ENCODE measurements at places on chromosomes 5 and 9.
A peak's percentile ranks its signal among the peaks of the same experiment; 100 is the strongest.

DNA sequence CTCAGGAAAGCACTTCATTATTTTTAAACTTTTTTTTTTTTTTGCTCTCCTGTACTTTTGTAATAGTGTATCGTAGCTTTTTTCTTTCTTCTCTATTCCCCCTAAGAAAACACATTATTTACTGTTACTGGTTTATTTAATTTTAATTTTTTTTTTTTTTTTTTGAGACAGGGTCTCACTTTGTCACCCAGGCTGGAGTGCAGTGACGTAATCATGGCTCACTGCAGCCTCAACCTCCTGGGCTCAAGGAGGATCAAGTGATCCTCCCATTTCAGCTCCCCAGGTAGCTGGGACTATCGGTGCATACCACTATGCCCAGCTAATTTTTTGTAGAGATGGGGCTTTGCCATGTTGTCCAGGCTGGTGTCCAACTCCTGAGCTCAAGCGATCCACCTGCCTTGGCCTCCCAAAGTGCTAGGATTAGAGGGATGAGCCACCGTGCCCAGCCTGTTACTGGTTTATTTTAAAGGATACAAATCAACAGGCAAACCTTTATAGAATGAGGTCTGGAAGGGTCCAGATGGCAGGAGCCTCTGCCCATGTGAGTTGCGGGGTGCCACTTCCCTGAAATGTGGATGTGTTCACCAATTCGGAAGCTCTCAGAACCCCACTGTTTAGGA lies 49.0 kb upstream of the TNFSF15 start:
- DNase-seq: no peak

- peak; percentile 5 for DNase-seq
These were observed 128.3 kb upstream of the CCNH start for GRCh38 chr5:87541033-87541432.

DNA sequence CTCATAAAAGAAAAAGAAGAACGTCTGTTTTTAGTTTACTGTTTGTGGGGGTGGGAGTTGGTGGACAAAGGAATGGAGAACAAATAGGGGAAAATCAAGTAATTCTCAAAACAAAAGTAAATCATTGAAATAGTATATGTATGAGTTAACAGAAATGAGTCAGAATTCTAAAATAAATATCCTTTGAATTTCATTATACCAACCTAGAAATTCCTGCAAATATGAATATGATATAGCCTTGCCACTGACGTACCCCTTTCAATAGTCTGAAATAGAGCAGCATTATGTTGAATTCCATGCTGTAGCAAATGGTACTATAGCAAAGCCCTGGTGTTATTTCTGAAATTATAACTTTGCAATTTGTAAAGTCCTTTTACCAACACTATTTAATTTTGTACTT lies 29.6 kb upstream of the DTWD2 start:
- DNase-seq: no peak

- no peak for DNase-seq
These were observed 238.3 kb downstream of the NPR3 start for GRCh38 chr5:32949286-32949970.

All from SHP77 treated with DMSO at 0.1 percent for 48 hours (cell line).